ENCODE measurements at places on chromosomes 16 and 17. TPM values are rescaled to one million over a fixed set of nuclear protein-coding genes. Genes with fewer than 3 reads are reported as not detected.

- DNase-seq, result no peak
Measured at GRCh38 chr17:76004750-76005262, 4.2 kb downstream of the CDK3 start.

DNA sequence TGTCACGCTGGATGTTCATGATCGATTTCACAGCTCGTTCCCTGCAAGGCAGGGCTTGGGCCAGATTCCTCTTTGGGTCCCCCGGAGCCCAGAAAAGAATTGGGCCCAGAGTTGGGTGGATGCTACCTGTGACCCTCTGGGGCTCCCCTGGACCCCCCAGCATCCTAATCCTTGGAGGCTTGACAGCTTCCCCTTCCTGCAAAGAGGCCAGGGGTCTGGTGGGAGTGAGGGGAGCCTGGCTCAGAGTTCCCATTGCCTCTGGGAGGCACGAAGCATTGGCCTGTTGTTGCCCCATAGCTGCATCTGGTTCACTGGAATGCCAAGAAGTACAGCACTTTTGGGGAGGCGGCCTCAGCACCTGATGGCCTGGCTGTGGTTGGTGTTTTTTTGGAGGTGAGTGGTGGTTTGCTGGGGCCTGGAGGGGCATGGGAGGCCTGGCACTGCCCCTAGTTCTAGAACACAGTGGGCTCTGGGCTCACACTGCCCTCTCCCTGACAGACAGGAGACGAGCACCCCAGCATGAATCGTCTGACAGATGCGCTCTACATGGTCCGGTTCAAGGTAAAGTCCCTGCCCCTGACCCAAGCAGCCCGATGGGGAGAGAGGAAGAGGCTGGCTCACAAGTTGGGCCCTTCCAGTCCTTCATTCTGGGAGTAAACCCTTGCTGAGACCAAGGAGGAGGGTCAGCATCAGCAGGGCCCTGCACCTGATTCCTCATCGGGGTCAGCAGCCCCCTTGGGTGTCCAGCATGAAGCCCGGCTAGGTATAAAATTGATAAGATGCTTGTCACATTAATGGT, 7.2 kb downstream of the CA7 start:
- no peak for DNase-seq

GRCh38 chr16:87420026-87421002, 28.2 kb downstream of the MAP1LC3B start:
- no peak for DNase-seq

The P3H4 gene
- total RNA-seq, result 41.0 TPM

The LITAFD gene
- not detected for total RNA-seq

GRCh38 chr17:82120148-82120547, 22.1 kb upstream of the FASN start:
- no peak for DNase-seq

DNA sequence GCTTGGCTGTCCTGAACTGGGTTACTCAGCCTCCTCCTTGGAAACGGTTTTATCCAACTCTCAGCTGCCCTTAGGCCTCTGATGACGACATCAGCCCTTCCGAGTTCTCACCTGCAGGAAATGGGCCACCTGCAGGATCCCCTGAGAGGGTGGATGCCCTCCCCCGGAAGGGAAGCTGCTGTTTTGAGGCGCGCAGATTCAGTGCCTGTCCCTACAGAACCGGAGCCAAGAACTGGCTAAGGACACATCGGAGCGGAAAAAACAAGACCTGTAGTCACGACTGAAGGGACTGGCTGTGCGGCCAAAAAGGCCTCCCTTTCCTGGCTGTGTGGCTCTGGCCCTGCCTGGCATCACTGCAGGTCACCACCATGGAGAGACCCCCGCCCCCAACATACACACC, 11.7 kb upstream of the C16orf95 start:
- DNase-seq, result no peak

DNA sequence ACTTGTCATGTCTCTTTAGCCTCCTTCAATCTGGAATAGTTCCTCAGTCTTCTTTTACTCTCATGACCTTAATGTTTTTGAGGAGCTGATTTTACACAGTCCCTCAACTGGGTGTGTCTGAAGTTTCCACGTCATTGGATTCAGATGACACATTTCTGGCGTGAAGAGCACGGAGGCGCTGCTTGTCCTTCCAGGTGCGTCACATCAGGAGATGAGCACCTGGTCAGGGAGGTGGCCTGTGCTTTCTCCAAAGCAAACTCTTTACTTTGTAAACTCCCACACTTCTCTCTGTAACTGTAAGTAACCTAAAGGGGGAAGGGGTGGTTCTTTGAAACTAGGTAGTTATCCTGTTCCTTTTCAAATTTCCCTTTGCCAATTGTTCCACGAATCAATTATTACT, 52.5 kb upstream of the MNT start:
- no peak for DNase-seq

The NHLRC4 gene
- total RNA-seq, result 3.2 TPM

GRCh38 chr16:57781741-57782606, 20.3 kb downstream of the KIFC3 start:
- DNase-seq, result no peak

DNA sequence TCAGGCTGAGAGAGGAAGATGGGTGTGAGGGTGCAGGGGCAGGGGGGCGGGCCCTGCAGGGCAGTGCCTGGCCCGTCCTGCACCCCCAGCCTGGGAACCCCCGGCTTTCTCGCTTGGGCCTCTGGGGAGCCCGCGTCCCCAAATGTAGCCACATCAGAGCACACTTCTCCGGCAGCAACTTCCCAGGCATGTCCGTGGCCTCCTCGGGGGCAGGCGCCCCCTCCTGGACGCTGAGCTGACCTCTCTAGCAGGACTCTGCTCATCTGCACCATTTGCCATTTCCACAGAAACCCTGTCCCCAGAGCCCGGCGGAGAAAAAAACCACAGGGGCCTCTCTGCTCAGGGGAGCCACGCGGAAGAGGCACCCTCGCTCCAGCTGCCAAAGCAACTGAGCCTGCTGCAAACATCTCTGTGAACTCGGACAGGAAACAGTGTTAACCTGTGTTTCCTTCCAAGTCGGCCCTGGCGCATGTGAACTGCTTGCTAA, 63.4 kb downstream of the KLHDC4 start:
- no peak for DNase-seq

The SLC47A1 gene
- total RNA-seq, result 4.1 TPM

The NGFR gene
- total RNA-seq, result 13.9 TPM

The MYCBPAP gene
- 0.56 TPM for total RNA-seq

- DNase-seq, result no peak
Measured at GRCh38 chr16:27491894-27492587, 57.7 kb downstream of the GTF3C1 start.

GRCh38 chr16:13931845-13932244, 11.9 kb downstream of the ERCC4 start:
- DNase-seq, result no peak

DNA sequence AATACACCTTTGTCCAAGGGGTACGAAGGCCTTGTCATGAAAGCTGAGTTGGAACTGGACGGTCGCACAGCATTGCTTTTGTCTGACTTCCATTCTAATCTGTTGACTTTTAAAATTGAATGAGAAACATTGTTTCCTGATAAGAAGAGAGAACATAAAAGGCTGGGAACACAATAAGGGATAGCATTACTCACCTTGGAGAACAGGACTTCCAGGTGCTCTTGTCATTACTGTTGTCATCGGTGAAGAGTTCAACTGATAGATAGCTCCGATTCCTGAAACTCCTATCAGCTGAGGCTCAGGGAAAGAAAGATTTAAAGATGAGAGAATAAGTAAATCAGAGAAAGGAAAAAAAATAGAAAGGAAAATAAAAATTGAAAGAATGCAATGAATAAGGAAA, 351.1 kb downstream of the KCNJ2 start:
- no peak for DNase-seq

The KRT10 gene
- 2.3 TPM for total RNA-seq

The TERB1 gene
- not detected for total RNA-seq

The LYRM9 gene
- total RNA-seq, result 10.6 TPM

Measured in thoracic aorta (tissue), 2 donors.